ENCODE measurements at places on chromosomes 13 and 19.

- DNase-seq: no peak
Measured at GRCh38 chr19:29681422-29682235, 16.4 kb downstream of the PLEKHF1 start.

GRCh38 chr19:3350014-3350663 lies 16.2 kb upstream of the NFIC start:
- DNase-seq: no peak

DNA sequence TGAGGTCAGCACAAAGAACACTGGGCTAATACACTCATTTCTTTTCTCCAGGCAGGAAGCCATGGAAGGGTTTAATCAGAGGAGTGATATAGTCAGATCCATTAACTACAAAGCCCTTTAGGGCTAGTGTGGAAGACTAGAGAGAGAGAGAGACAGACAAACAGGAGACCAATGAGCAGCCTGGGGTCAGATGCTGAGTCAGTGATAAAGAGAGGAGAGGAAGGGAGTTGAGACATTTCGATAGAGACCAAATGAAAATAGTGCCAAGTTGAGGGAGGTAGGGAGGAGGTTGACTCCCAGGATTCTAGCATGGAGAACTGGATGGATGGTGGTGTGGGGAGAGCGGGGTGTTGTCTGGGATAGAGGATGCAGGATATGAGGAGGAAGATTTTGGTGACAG lies 18.2 kb downstream of the ZNF473 start:
- DNase-seq: no peak

- DNase-seq: no peak
Measured at GRCh38 chr19:32336259-32337083, 8.9 kb upstream of the ZNF507 start.

GRCh38 chr13:64272681-64273080 lies 2857.0 kb upstream of the PCDH20 start:
- DNase-seq: no peak

Measured in CD4-positive, alpha-beta T cell treated with Interleukin-4 for 4 hours (primary cell).